ENCODE measurements at places on chromosomes 7 and 10.

DNA sequence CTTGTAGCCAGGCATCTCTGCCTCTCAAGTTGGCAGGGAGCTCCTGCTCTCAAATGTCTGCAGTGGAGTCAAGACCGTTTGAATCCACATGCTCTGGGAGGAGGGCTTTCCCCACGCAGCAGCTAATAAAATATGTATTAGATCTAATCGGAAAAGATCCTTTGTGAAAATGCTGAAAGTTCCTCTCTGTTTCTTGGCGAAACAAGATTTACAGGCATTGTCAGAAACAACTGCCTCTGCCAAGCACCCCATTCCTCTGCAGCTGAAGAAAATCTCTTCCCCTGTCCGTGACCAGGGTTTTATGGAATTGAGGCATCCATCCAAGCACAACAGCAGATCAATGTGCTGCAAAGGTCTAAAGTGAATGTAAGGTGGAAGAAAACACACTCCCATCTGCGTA lies 165.8 kb downstream of the TCERG1L start:
- no peak for DNase-seq

DNA sequence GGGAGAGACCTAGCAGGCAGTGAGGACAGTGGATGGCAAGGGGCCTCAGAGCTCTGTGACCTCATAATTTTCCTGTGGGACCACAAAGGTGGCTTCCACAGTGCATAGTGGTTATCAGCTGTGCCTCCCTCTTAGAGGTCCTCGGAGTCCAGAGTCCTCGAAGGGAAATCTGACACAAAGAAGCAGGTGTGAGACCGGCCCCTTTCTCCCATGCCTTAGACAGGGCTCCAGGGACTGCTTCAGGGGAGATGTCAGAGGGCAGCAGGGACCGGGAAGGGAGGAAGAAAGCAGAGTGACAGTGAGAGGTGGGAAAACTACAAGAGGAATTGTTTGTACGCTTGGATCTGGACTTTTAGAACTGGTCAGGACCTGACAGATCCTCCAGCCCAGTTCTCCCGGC lies 66.3 kb downstream of the BAMBI start:
- DNase-seq, result no peak

GRCh38 chr10:16891375-16892313 lies 74.4 kb upstream of the RSU1 start:
- DNase-seq, result peak; percentile 82

DNA sequence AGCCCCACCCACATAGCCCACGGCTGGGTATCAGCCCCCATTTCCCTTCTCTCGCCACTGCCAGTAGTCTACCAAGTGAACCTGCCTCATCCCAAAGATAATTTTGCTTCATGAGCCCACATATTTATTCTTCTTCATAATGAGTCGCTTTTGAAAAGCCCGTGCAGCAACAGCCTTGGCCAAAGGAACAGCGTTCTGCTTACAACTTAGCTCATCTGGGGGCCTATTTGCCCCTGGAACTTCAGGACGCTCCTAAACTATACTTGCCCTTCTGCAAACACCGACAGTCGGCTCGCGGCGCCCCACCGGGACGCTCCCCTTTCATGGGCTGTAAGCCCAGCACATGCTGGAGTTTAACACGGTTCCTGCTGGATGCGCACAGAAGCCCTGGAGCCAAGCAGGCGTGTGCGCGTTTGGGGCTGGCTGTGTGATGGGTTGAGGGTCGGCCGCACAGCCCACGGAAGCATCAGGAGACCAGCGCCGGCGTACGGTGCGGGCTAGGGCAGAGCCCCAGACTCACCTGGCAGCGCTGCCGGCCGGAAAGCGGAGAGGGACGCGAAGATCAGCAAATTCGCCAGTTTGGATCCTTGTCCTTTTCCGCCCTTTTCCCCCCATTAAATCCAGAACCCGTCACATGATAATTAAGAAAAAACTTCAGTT lies 370 bp downstream of the TMEM60 start:
- DNase-seq, result peak; percentile 11

- no peak for DNase-seq
Observed at GRCh38 chr10:13168781-13169180, 7.4 kb downstream of the MCM10 start.

GRCh38 chr7:9127901-9128300 lies 694.5 kb downstream of the NXPH1 start:
- no peak for DNase-seq

DNA sequence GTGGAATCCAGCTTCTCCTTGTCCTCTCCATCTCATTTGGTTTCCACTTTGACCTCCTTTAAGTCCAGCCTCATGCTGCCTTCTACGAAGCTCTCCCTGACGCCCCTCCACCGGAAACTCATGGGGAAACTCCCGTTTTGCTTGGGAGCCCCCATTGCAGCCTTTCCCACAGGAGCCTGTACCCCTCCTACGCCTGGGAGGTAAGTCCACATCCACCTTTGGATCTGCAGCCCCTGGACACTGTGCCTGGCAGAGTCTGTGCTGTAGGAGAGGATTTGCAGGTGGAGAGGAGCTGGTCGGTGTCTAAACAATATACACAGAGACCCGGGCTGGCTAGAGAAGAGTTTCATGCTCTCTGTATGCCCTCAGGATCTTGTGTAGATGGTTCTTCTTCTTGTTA lies 296.1 kb downstream of the GLRX3 start:
- DNase-seq, result no peak

DNA sequence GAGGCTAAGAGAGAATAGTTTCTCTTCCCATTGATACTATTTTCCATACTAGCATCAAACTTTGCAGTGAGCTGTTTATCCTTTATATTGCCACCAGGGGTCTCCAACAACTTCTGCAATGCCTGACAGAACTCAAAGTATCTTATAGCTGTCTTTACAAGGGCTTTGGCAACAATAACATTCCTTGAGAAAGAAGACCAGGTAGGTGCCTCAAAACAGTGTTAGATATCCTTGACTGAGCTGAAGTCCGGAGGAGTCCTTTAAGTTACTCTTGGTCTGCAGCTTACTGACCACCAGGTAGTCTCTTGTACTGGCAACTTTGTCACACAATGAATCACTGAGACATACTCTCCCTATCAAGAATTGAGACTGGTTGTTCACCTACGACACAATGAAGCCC lies 30.0 kb upstream of the TES start:
- DNase-seq, result peak; percentile 70

- DNase-seq, result peak; percentile 15
Observed at GRCh38 chr7:105519353-105519752, 2.7 kb downstream of the PUS7 start.

DNA sequence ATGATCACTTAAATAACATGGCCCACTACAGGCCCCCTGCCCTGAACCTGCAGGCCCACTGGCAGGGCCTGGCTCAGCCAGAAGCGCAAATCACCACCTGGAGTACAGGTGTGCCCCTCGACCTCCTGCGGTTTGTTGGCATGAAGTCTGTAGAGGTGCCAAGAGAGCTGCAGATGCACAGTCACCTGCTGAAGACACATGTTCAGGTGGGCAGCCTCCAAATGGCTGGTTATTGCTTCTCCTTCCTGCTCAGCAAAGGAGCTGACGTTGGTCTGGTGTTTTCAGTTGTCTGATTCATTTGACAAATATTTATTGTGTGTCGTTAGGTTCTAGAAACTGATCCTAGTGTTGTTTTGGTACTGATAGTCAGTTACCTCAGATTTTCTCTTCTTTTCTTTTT lies 29.0 kb downstream of the DHTKD1 start:
- no peak for DNase-seq

DNA sequence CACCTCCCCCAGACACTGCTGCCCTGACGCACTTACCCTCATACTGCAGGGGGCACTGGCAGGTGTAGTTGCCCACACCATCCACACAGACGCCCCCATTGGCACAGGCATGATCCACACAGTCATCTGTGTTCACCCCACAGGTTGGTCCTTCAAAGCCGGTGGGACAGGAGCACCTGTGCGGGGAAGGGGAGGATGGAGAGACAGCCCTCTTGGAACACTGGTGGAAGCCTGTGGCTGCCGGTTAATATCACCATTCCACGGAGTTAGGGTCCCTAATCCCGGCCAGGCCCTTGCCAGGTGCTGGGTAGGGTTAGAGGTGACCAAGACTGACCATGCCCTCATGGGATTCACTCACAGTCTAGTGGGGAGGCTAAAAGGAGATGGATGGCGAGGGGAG lies 171.8 kb downstream of the SLIT1 start:
- no peak for DNase-seq

GRCh38 chr10:25933653-25934608 lies at the start of gene MYO3A:
TSS of gene MYO3A (plus strand) at chr10:25934229. CDS start at chr10:25952111, 17,882 bp downstream.
- DNase-seq, result no peak

- peak; percentile 68 for DNase-seq
Observed at GRCh38 chr10:72175149-72175548, 40.7 kb upstream of the ANAPC16 start.

DNA sequence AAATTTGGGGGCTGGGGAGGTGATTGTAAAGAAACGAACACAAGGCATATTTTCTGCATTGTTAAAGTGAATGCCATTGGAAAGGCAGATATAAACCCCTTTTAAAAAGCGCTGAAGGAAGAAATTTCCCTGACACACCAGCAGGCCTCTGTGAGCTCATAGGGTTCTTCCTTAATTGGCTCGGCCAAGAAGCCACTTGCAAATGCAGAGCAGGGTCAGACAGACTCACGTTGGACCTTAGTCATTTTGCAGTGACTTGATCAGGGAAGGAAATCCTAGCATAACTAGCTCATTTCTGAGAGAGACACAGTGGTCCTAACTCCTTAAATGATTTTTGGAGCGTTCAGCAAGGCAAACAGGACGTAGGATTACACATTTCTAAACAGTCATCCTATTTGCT lies 1461.4 kb downstream of the GATA3 start:
- no peak for DNase-seq

GRCh38 chr10:43044448-43044921 lies 32.4 kb upstream of the RET start:
- no peak for DNase-seq

DNA sequence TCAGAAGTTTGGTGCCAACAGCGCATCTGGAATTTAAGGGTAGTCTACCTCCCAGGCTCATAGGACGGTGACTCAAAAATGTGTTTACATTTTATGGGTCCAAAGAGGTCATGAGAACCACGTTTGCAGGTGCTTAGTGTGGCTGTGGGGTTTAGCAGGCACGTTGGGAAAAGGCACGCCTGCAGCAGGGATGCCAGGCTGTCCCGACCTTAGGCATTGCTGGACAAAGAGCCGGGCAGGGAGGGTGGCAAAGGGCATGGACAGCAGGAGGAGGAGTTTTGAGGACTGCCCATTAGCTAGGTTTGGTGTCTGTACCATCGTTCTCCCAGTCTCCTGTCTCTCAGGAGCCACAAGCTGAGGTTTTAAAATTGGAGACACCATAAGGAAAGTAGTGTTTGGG lies 104.4 kb downstream of the TRRAP start:
- no peak for DNase-seq

DNA sequence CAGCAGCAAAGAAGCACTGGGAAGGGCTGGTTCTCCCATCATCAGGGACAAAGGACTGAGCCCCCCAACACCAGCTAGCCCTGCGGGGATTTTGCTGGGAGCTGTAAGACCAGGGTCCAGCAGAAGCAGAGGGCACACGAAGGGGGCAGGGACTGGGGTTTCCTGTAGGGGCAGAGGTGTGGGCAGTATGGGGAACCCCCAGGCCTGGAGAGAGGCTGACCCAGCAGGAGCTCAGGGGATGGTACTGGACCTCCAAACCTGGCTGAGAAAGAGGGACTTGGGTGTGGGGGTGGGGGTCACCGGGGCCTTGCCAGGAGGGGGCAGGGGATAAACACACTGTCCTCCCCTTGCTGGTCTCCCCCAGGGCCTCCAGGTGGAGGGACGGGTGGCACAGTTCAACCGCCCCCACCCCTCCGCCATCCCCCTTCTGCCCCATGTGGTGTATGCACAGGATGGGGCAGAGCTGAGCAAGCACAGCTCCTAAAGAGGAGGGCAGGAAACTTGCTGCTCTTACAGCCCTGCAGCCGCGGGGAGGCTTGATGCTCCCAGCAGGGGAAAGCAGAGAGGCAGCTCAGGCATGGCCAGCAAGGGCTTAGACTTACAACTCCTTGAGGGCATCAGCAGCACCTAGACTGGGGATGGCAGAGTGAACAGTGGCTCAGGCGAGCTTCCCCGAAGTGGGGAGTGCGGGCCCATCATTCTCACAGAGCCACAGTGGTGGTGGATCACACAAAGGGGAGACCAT lies 12.4 kb upstream of the RET start:
- DNase-seq, result no peak

GRCh38 chr10:116049158-116049973 lies 223.6 kb downstream of the GFRA1 start:
- DNase-seq, result no peak

- no peak for DNase-seq
Observed at GRCh38 chr7:30862995-30863705, 48.5 kb upstream of the AQP1 start.

- no peak for DNase-seq
Observed at GRCh38 chr10:86498598-86498997, 23.0 kb downstream of the WAPL start.

DNA sequence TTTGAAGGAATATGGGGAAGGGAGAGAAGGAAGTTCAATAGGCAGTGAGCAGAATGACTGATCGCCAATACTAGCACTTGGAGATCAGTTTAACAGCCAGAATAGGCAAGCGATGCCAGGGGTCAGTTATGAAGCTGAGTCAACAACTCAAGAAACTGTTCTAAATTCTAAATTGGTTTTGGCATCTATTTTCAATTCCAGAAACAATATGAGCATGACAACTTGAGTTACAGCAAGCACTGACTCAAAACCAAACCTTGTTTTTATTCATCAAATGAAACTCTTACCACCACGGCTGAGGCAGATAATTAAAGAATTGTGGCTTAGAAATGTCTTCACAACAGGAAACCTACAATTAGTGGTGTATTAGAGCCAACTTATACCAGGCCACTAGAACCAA lies 180.5 kb upstream of the ASAH2 start:
- DNase-seq, result peak; percentile 44

DNA sequence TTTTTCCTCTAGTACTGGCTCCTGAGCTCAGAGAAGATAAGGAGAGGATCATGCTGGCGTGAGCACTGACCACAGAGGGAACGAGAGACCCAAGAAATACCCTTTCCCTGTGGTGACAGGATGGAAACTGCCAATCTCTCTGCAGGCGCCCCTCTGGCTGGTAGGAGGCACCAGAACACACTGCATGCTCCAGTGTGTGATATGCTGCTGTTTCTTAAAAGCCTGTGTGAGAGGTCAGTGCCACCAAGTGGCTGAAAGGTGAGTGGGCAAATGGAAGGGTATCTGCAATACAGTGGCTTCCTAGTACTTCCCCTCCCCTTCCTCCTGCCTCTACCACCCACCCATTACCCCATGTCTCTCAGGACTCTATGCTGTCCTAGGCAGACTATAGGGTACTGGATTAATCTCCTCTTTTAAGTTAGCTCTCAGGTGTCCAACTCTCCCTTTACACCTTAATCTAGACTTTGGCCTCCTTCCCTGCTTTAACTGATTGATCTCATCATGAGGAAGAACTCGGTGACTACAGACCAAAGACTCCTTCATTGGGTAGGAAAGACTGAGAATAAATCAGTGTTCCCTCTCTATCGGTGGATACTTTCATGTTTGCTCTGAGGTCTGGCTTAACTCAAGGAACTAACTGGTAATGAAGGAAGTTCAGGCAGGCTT lies 283.6 kb downstream of the ADRA2A start:
- DNase-seq, result peak; percentile 40
